ENCODE measurements at places on chromosomes 6 and 20.

DNA sequence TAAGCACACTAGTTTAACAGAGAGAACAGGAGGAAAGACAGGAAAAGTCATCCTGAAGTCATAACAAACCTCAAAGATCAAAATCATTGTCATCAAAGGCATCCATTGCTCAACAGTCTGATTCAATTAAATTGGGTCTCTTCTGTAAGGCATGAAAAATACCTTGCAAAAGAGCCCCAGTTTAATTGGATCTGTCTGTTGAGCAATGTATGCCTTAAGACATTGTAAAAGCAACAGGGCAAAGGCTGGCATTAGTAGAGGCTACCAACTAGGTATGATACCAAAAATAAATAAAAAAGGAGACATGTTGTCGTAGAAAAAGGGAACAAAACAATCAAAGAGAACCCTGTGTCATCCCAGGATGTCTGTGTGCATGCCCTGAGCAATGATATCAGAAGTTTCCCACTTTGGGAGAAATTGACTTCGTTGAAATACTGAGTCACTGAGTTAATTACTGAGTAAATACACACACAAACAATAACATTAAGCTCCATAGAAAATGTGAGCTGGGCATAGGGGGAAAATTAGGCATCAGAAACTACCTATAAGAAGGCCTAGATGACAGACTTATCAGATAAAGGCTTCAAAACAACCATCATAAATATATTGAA lies 1013.8 kb upstream of the CITED2 start:
- no peak for DNase-seq

DNA sequence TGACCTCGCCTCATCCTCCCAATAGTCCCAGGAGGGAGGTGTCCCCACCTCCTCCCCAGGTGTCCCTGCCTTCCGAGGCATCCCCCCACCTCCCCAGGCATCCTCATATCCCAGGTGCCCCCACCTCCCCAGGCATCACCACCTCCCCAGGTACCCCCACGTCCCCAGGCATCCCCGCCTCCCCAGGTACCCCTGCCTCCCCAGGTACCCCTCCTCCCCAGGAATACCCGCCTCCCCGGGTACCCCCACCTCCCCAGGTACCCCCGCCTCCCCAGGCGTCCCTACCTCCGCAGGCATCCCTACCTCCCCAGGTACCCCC lies 198.9 kb downstream of the SYNDIG1 start:
- DNase-seq: no peak

DNA sequence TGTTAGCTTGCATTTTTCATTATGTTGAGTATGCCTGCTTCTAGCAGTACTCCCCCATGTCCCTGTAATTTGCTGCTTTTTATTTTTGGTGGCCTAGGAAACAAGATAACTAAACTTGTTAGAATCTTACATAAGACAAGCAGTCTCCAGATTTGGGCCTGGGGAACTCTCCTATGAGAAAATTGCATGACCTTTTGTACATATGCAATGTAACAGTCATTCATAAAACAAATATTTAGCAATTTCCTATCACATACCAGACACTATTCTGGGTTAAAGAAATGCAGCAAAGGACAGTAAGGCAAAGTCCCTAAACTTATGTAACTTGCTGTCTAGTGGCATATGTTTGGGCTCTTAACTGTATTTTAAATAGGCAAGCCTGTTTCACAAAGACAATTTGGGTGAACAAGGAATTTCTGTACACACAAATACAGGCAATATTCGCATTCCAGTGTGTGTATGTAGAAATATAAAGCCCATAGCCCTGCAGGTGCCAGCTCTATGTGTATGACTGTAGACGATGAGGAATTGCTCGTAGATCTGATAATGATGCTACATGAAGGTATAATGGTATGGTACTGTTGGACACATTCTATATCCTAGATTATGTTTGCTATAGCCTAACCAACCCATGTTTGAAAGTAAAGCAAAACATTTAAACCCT lies 305.2 kb upstream of the CITED2 start:
- no peak for DNase-seq

DNA sequence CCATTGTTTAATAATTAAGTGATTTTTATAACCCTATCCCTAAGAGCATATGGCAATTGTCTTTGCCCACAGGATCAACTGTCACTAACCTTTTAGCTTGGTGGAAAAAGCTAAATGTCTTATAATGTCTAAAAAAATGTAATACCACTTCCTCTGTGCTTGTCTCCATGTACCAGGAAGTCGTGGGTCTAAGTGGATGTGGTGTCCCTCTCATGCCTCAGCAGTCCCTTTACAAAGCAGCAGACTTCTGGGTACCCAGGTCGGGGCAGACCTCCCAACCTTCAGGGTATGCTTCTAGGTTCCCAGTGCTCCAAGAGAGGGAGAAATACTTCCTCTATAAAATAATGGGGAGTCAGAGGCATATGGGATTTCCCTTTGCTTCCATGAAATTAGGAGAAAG lies 74.7 kb downstream of the ZHX3 start:
- no peak for DNase-seq

GRCh38 chr6:133315811-133316210 lies 74.7 kb downstream of the EYA4 start:
- no peak for DNase-seq

GRCh38 chr20:64102647-64103354 lies 4.6 kb downstream of the NPBWR2 start:
- no peak for DNase-seq

DNA sequence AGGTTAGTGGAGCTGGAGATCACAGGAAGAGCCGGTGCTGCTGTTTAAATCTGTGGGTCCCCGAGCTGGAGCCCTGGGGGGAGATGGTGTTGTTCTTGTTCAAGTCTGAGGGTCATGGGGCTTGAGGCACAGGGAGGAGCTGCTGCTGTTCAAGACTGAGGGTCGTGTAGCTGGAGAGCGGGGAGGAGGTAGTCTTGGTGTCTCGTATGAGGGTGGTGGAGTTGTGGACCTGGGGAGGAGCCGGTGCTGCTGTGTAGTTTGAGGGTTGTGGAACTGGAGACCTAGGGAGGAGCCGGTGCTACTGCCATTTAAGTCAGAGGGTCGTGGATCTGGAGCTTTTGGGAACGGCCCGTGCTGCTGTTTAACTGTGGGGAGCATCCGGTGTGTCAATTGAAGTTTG lies 112.2 kb upstream of the SULF2 start:
- no peak for DNase-seq

DNA sequence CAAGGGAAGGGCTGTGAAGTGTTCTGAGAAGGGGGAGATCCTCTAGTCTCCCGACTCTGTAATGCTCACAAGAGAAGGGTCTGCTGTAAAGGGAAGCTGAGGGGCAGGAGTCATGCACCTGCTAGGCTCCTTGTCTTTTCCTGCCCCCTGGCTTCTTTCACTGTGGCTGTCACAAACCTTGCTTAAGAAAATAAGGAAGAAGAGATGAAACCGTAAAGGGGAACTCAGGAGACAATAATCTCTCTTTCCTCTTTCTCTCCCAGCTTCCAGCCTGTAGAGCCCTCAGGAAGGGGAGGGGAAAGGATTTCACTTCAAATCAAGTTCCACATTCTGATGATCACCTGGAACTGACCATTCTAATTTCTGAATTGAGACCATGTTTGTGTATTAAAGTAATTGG lies 26.3 kb downstream of the SLC13A3 start:
- no peak for DNase-seq

DNA sequence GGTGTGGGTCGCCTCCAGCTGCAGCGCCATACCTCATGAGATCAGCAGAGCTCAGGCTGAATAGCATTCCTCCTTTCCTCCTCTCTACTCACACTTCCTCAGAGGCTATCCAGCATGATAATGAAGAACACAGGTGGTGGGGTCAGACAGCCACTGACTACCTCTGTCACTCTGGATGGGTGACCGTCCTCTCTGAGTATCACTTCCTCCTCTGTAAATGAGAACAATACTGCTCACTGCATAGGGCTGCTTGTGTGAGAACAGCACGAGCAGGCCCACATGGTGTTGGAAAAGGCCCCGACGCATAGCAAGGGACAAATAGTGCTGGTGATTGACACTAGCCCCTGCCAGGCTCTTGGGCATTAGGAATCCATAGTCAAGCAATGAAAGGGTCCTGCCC lies 239.1 kb downstream of the PRKN start:
- no peak for DNase-seq

- DNase-seq: no peak
Observed at GRCh38 chr6:131980791-131981623, 29.8 kb upstream of the CCN2 start.

DNA sequence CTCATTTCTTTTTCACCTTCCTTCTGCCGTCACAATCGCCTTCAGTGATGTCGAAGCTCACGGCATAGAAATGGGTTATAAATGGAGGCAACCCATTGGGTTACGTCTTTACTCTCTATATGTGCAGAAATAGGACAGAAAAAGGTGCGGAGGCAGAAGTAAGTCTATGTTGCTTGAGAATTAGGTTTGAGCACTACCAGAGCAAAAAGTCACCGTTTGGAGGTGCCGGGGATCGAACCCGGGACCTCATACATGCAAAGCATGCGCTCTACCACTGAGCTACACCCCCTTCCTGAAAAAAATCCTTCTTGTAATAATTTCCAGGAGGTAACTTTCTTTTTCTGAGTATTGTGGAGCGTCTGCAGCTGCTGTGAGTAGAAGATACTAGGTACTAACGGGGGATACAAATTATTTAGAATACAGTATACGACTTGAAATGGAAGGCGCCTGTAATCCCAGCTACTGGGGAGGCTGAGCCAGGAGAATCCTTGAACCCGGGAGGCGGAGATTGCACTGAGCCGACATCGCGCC lies 134.2 kb downstream of the TRIM27 start:
- DNase-seq: peak; percentile 82

- DNase-seq: no peak
Observed at GRCh38 chr20:25257130-25257529, 9.2 kb downstream of the PYGB start.

DNA sequence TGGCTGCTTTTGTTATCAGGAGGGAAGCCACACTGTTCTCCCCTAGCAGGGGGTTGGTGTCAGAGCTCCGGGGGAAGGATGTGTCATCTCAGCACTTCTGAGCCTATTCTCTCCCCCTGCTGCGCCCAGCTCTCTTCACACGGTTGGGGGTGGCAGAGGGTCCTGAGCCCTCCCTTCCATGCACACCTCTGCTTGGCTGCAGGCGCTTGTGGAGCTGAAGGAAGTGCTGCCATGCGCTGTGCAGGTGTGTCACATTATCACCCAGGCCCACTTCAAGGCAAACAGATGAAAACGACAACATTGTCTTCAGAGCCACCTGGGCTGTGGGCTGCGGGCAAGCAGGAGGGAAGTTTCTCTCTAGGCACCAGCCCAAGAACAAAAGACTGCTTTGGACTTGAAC lies 263.4 kb downstream of the BMP7 start:
- no peak for DNase-seq

- DNase-seq: no peak
Observed at GRCh38 chr20:58703765-58704371, 11.3 kb downstream of the NPEPL1 start.

- no peak for DNase-seq
Observed at GRCh38 chr6:3532296-3532916, 75.6 kb upstream of the SLC22A23 start.

- peak; percentile 67 for DNase-seq
Observed at GRCh38 chr6:31952140-31952805, 6.4 kb downstream of the CFB start.

GRCh38 chr6:159282421-159282820 lies 113.2 kb downstream of the FNDC1 start:
- DNase-seq: no peak

- no peak for DNase-seq
Observed at GRCh38 chr6:113526995-113527394, 330.1 kb upstream of the MARCKS start.

- no peak for DNase-seq
Observed at GRCh38 chr6:7646394-7646793, 56.4 kb downstream of the SNRNP48 start.

DNA sequence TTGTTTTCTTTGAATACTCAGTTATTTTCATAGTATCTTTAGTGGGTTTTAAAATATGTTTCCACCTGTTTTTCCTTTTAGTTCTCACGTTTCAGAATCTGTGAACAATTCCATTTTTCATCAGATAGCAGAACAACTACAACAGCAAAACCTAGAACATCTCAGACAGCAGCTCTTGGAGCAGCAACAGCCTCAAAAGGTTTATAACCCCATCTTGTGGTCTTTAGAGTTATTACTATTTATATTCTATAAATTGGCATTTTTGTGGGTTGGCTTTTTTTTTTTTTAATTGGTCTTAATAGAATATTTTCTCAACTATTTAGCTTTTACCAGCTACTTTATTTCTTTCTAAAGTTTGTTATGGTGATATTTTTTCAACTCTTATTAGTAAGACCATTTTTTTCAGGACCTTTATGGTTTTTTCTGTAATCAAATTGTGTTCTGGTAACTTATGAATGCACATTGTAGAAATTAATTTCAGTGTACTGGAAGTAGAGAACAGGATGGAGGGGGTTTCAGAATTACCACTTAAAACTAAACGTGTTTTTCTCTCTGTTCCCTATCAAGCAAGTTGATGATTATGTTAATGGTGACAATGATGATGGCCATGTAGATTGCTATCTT lies 72.2 kb downstream of the SCAF8 start:
- DNase-seq: peak; percentile 33

GRCh38 chr6:72783666-72784065 lies 161.8 kb downstream of the KCNQ5 start:
- DNase-seq: no peak

DNA sequence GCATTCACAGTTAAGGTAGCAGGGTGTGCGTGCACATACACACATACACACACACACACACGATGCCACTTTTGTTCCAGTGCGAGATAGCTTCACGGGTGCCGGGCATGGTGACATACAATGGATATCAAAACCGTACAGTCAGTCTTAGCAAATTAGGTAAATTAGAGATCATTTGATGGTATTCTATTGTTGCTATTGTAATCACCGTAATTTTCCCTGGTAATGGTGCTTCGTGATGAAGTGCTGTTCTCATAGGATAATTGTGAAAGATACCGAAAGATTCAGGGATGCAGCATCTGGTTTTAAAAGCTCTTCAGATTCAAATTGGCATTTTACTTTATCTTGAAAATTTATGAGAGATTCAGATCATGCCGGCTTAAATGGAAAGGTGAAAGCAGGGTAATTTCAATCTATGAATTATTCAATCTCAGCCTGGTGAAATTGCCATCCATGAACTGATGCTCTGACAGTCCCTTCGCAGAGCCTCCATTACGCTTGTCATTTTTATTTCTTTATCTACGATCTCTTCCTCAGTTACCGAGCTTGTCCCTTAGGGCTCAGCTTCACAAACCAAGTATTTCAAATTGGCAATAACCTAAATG lies 71.3 kb upstream of the SOX4 start:
- DNase-seq: no peak

- no peak for DNase-seq
Observed at GRCh38 chr6:20790032-20790791, 256.0 kb downstream of the CDKAL1 start.

DNA sequence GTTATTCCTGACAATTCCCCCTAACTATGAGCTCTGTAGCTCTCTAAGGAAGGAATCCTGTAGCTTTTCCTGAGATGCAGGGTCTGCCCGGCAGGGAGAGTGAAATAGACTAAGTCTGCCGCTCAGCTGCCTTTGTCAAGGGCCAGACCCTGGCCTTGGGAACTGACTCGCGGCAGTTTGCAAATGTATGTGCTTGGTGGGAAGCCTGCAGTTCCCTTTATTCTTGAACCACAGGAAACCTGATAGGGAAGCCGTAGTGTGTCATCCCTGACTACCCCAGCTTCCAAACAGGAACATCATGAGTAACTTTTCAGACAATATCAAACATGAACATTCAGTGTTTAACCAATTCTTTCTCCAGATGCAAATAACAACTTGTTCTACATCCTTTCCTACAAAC lies 78.7 kb upstream of the IFNGR1 start:
- DNase-seq: peak; percentile 14

Measured in kidney tubule cell (primary cell).